ENCODE measurements at places on chromosomes 4 and X.

- DNase-seq, result no peak
These were observed 171.9 kb downstream of the DKK2 start for GRCh38 chr4:106864231-106864630.

DNA sequence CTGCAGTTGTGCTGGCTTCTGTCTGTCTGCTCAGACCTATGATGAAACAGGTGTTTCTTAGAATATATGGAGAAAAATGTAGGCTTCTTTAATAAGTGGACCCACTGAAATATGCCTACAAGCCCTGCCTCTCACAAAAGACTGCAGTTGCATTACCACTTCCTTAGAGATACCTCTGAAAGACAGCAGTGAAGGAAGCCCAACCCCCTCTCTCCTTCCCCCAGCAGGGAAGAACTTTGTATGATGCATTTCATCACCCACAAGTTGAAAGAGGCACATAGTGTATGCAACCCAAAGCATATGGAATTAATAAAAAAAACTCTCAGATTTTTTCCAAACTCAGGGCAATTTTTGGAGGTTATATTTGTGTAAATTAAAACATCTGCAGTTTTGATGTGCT is 916.7 kb downstream of the TECRL start:
- DNase-seq, result no peak

DNA sequence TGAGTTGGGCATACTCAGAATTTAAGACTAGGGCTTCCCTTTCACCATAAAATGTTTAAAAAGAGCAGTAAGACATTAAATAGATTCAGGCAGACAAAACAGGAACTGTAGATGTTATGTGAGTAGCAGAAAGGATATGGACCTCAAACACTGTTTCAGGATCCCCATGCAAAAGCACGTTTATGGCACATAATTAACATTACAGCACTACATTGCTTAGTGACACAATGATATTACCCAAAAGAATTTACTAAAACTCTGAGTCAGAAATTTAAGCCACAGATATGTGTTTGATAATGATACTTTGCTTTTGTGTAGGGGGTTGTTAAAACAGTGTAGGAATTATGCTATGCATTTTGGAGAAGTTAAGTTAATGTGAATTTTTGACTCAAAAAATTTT is 266.3 kb downstream of the PDGFC start:
- DNase-seq, result no peak

GRCh38 chr4:79160962-79161361 is 164.9 kb downstream of the NAA11 start:
- DNase-seq, result no peak

- DNase-seq, result no peak
These were observed 2.9 kb downstream of the GPRASP3 start for GRCh38 chrX:102723456-102723855.

DNA sequence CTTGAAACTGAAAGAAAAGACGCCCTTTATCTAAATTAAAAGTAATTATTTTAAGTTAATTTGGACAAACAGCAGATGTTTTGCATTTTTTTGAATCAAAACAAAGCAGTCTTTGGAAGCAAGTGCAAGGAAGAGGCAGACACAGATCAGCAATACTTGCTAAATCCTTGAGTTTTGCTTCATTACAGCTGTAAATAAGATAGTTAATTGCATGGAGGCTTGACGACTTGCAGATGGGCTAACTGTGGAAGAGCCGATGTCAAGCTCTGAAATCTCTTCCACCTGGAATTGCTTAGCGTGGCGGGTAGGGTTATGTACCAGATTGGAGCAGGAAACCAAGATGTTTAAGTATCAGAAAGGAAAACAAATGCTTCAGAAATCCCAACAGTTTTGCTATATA is 148.8 kb downstream of the POLA1 start:
- no peak for DNase-seq

- DNase-seq, result no peak
These were observed 198.8 kb downstream of the RAB28 start for GRCh38 chr4:13285336-13285735.

GRCh38 chrX:151912780-151913179 is at the start of gene MAGEA4:
Gene MAGEA4, plus strand, starts transcription at chrX:151912889. Its CDS starts 10,776 bp downstream, at chrX:151923665.
- DNase-seq, result no peak

DNA sequence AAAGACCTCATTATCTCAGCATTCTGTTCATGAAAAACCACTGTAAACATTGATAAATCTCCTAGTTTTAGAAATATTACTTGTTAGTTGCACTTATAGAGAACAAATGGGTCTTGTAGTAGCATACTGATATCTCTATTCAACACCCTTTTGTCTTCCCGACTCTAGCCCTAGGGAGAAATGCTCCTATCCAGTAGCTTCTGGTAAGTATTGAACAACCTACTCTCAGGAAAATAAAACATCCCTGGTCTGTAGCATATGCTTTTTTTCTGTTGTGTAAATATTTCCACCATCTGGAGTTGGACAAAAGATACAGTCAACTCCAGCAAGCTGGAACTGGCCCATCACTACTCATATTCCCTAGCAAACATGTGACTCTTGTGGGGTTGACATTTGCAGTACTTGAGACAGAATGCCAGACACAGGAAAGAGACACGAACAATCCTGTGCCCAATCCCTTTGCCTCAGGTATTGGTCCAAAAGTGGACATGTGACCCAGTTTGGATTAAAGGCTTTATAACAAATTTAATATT is 188.2 kb downstream of the GC start:
- DNase-seq, result no peak

DNA sequence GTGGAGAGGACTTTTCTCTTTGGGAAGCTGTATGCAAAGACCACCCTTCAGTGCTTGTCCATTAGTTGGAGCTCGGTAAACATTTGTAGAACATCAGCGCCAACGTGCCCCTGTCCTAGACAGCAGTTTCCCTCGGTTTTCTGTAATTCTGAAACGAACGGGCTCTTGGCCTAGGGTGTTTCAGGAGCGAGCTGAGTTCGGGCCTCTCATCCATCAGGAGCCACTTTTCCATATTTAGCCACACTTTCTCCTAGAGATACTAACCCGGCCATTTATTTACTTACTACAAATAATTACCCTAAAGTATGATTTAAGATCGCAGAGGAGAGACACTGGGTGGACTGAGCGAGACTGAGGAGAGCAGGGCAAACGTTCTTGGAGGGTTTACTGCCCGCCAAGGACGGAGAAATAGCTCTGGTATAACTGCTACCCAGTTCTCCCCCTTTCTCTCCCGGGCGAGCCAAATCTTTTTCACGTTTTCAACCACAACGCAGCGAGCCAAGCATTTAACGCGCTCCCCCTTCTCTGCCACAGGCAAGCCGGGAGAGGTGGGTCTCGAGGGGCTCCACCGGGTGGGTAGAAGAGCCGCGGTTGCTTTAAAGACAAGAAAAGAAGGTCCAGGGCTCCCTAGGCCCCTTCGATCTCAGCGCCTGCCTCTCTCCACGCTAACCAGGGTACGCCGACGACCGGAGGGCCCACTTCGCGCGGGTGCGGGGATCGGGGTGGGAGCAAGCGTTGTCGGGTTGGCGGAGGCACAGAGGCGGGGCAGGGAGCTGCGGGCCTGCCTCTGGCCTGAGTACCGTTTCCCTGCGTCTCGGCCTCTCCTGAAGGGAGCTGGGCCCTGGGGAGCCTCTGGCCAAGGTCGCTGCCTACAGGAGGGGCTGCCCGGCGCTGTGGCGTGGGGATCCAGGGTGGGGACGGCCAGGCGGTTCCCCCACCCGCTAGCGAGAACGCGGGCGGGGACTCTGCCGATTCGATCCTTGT is 10.8 kb upstream of the PITX2 start:
- DNase-seq, result no peak

DNA sequence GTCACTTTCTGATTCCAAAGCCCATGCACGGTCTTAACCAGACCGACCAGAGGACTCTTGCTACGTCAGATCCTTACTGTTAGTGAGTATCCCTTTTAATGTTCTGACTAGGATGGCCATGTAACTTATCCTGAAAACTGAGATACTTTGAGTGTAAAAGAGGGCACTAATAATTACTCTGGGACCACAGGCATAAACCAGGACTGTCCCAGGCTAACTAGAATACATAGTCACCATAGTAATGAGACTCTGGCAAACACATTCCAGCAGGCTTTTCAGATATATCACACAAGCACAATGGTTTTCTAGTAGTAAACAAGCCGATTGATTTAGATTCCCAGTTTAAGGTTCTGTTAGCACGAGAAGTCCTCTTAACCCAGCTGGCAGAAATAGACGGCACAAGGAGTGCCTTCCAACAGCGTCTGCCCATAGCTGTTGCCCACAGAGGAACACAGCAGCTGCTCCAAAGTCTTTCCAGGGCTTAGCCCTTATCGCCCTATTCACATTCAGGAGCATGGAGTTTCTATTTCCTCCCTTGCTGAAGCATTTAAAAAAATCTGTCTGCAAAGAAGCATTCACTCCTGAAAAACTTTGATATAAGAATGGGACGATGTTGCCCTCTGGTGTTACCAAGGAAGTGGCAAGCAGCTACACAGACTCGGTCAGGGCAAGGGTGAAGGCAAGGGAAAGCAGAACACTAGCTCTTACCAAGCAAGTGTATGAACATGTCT is 92.4 kb downstream of the CXCL13 start:
- DNase-seq, result no peak

- no peak for DNase-seq
These were observed 339.8 kb upstream of the FRG1 start for GRCh38 chr4:189600718-189601435.

GRCh38 chrX:13223868-13224567 is 95.8 kb downstream of the ATXN3L start:
- no peak for DNase-seq

- no peak for DNase-seq
These were observed 14.5 kb downstream of the SOD3 start for GRCh38 chr4:24809815-24810405.

DNA sequence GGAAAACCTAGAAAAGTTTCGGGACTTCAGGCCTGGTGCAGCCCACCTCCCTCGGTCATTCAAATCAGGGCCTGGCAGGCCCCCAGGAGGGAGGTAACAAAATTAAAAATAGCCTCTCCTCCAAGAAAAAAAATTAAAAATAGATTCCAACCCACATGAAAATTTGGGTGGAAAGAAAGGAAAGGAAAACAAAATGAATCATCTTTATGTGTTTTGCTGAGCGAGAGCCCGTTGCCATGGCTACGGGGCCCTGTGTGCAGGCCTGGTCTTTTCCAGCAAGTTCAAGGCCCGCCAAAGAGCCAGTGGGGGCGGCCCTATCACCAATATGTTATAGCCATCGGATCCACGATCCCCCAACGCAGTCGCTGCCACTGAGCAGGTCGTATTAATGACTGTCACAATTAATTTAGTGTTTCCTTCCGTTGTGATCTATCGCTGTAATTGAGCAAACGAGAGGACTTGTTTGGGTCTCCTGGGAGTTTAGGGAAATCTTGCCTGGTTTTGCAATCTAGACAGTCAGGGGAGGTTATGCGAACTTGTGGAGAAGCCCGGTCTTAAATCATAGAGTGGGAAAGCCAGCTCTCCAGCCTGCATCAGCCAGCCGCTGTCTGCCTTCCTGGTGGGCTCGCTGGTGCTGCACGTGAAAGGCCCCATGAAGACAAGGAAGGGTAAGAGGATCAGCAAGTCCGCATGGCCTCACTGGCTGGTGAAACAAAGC is 452.4 kb downstream of the BCOR start:
- DNase-seq, result no peak

DNA sequence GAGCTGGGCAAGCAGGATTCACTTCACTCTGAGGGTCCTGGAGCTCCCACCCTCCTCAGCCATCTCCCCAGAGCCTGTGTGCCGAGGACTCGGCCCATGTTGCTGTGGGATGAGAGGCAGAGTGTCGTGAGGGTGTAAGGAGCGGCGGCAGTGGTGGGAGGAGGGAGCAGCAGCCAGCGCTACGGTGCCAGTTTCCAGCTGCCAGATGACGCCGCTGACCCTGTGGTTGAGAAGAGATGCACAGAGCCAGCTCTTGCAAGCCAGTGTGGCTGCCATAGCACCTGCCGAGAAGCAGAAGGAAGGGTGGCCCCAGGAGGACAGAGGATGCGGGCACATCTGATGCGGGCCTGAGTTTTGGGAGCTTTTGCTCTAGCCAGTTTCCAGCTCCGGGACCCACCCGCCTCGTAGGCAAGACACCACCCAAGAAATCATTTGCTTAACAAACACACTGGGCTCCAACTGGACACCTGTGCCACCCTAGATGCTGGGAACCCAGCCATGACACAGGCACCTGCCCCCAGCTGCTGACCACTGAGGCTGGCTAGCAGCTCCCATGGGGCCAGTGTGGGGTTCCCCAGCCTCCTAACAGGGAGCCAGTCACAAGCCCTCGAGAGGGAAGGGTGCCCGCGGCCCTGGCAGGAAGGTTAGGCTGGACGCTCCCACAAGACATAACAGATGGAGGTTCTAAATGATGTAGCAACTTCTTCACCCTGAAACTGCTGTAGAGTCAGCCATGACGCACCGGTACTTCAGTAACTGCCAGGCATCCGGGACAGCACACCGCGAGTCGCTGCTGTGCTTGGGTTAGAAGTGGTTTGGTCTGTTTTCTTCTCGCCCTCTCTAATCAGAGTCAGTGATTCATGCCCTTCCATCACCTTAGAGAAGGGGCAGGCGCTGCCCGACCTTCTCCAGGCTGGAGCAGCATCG is 8.9 kb downstream of the MSANTD1 start:
- DNase-seq, result no peak

GRCh38 chr4:48329976-48330375 is 11.4 kb upstream of the SLAIN2 start:
- no peak for DNase-seq

GRCh38 chr4:10688022-10688421 is 3.5 kb upstream of the CLNK start:
- no peak for DNase-seq

- DNase-seq, result no peak
These were observed 34.9 kb downstream of the FTHL17 start for GRCh38 chrX:31036895-31037294.

DNA sequence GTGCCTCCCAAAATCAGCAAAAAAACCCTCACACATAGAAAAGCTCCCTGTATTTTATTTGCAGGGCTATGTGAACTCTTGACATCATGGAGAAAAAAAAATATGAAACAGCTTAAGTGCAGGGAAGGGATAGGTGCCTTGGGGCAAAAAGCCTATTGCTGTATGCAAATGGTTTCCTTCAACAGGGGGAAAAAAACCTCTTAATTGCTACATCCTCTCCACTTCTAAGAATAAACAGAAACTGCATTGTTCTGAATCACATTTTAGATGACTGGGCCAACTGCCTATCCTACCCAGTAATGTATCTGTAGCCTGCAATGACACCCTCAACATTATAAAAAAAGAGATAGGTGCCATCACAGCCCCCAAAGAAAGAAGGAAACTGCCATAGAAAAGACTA is 229.4 kb upstream of the GALNTL6 start:
- no peak for DNase-seq

GRCh38 chr4:24195991-24196736 is 306.3 kb upstream of the PPARGC1A start:
- DNase-seq, result no peak

- DNase-seq, result no peak
These were observed 1015.1 kb downstream of the RPA4 start for GRCh38 chrX:97898798-97899197.

DNA sequence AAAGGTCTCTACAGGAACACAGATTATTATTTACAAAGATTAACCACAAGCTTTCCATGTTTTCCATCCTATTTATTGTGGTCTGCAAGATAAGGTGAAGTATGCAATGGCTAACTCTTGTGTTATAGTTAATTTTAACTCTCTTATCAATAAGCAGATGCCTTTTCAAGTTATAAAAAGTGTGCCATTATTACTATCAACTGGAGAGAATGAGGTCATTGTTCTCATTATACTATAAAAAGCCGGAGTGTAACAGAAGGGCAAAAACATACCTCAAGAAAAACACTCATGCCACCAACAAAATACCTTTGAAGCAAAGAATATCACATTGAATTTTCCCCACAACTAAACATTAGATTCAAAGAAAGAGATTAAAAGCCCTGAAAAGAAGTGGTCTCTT is 52.0 kb upstream of the SORBS2 start:
- no peak for DNase-seq
